ENCODE measurements at places on chromosomes 1 and 21.

- no peak for DNase-seq
Measured at GRCh38 chr1:165954940-165955339, 127.5 kb downstream of the UCK2 start.

GRCh38 chr21:37128076-37128475 lies 55.0 kb downstream of the TTC3 start:
- DNase-seq: peak; percentile 45

DNA sequence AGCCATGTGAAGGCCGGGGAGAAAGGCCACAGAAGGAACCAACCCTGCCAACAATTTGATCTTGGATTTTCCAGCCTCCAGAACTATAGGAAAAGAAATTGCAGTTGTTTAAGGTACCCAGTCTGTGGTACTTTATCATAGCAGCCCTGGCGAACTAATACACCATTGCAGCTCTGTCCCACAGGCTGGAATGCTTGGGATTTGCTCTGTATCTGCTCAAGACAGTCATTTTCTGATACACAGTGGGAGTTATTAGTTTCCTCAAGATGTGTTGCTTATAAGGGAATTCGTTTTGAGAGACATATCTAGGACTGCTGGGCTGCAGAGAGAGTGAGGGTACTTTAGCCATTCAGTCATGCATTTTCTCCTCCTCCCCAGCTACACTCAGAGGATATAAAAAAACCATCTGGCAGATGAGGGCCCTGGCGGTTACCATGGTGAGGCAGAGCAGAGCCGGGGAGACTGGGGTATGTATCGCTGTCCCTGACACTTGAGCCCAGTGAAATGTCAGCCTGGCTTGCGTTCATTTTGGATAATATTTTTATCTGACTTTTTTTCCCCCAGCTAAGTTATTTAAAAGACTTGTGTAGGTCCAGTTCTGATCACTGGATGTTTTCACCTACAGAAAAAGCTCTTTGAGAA lies 104.6 kb downstream of the DIRAS3 start:
- no peak for DNase-seq

DNA sequence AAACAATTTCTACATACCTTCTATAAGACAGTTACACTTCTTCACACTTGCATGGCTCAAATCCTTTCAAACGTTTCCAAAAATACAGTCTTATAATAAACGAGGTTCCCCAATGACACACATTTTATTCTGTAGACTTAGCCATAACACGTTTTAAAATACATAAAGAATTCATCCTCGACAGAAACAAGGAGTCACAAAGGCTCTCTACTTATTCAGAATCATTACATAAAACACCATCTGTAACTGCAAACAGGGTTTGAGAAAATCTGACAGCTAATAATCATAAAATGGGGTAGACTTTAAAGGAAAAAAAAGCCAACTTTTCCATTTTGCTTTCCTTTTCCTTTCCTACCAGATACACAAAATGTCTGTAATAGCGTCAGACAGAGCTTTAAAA lies 1.8 kb downstream of the PIK3R3 start:
- no peak for DNase-seq

GRCh38 chr1:107016376-107016978 lies 40.0 kb upstream of the PRMT6 start:
- DNase-seq: no peak

- no peak for DNase-seq
Measured at GRCh38 chr1:37860346-37860666, 914 bp upstream of the MTF1 start.

DNA sequence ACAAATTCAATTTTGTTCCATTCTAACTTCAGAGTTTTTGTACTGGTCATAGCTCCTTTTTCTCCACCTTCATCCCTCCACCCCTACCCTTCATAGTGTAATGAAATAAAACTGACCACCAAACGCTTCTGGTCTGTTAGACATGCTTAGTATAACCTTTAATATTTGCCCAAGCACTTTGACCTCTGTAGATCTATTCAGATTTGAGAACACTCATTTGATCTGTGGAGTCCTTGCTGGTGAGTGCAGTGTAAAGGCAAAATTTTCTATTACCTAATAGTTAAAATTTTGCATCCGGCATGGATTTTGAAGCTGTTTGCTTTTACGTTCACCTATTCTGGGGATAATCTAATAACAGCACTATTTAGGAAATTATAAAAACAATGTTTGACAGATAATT lies 41.2 kb downstream of the TMEM200B start:
- DNase-seq: no peak

DNA sequence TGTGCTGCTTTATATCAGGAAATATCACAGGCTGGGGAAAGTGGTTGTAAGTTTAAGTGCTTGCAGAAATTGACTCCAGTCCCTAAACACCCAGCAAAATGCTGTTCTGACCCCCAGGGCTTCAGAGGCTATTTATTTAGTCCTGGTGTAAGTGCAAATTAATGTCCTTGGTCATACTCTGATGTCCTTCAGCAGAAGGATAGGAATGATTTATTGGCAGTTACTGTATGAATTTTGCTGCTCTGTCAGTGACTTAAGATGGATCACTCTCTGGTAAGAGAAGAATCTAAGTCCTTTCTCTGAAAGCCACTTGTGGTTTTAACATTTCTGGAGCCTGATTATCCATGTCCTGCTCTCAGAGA lies 21.9 kb downstream of the FAM20B start:
- DNase-seq: no peak

- no peak for DNase-seq
Measured at GRCh38 chr1:9338397-9339246, 45.9 kb downstream of the SPSB1 start.

DNA sequence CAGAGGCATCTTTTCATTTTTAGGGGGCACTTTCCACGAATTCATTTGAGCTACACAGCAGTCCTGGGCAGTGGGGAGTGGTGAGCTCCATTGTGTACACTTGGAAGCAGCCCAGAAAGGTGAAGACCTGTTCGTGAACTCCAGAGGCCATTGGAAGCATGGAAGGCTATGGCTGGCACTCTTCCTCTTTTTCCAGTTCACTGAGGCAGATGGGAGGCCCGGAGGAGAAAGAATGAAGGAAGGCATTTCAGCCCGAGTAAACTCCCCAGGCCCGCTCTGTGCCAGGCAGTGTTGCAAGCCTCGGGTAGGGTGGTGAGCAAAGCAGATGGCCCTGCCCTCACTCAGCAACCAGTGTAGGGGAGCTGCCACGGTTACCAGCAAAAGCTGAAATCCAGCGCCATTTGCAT lies 673 bp upstream of the DHCR24 start:
- DNase-seq: peak; percentile 67

DNA sequence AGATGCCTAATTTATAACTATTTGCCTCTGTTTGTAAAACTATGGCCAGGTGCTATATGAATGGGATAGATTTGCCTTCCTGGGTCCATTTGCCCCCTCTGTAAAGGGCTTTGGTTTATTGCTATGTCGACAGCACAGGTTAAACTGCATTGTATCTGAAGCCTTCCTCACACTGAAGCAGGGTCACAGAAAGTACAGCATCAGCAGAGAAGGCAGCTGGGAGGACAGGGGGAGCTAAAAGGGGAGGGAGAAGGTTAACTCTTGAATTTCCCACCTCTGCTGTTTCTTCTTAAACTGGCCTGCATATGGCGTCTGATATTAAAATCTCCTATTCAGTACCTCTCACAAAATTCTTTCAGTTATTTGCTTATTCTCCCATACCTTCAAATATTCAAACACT lies 297.4 kb downstream of the TM2D1 start:
- DNase-seq: no peak

DNA sequence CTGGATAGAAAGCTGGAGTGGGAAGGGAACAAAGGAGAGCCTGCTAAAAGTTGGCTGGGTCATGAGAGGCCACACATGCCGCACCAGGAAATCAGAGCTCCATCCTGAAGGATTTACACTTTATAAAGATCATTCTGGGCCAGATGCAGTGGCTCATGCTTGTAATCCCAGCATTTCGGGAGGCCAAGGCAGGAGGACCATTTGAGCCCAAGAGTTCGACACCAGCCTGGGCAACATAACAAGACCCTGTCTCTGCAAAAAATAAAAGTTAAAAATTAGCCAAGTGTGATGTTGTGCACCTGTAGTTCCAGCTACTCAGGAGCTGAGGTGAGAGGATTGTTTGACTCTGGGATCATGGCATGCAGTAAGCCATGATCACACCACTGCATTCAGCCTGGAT lies 28.7 kb upstream of the RASAL2 start:
- no peak for DNase-seq

- no peak for DNase-seq
Measured at GRCh38 chr21:45289134-45289533, 1.4 kb upstream of the POFUT2 start.

DNA sequence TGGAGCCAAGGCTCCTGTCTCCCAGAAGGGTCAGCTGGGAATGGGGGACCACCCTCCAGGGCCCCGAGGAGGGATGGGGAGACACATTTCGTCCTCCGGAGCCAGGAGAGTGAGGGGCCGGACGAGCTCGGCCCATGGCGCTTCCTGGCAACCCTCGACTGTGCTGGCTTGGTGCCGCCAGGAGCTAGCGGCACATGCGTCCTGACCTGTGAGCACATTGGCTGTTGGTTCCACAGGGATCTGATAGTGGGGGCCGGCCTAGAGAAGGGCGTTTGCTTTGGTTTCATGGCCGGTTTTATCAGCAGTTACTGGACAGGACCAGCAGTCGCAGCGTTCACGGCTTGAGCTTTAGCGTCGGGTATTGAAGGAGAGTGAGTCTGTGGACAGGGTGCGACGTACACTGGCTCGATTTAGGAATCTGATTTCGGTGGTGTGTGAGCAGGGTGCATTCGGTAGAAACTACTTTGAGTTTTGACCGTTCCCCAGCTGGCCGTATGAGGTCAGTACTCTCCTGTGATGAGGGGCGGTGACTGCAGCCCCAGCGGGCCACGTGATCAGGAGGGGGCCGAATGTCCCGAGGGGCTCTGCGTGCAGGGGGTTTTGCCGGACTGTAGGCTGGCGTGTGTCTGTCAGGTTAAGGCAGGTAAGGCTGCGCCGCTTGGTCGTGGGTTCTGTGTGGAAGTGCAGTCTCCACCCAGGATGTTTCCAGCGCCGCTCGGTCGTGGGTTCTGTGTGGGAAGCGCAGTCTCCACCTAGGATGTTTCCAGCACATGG lies 18.7 kb downstream of the FAAP20 start:
- DNase-seq: no peak

DNA sequence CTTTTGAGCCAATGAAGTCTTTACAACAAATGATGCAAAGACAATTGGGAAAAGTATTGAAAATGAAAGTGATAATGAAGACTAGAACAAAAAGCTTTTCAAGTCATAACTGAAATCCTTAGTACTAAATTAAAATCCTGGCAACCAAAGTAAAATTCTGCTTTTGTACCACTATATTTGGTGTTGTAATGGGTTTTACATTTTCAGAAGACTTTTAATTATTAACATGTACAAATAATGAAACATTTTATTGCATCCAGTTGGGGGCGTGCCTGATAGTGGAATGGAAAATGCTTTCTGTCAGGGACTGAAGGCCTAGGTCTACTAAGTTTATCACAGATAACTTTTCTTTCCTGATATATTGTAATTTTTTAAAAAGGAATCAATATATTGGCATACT lies 89.4 kb downstream of the SDCCAG8 start:
- no peak for DNase-seq

DNA sequence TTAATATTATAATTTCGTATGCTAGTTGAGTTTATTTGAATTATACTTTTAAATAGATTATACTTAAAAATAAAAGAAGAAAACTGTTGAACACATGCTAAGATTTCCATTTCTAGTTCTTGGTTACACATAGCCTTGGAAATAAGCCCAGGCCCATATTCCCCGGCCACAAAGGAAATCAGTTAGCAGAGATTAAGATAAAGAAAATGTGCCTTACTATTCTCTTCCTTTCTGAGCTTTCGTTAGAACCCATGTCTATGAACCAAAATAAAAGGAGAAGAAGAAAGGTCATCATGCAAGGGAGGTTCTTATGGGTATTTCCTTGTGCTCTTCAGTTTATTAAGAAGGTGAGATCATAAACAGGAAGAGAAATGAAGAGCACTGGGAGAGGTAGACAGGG lies 32.3 kb upstream of the CRP start:
- no peak for DNase-seq

DNA sequence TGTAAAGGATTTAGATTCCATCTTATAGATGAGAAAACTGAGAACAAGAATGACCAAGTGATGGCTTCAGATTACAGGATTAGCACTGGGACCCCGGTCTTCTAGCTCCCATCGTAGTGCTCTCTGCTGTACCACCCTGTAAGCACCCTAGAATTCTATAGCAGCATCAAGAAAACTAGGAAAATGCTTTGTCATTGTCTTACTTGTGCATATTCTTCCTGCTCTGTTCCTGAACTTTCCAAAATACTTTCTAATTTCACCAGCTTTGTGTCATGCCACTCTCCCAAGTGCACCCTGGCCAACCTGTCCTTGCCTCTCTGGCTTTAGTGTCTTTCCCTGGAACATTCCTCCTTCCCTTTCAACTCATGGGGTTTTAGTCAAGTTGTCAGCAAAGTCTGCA lies 6.0 kb upstream of the KLHL20 start:
- DNase-seq: no peak

DNA sequence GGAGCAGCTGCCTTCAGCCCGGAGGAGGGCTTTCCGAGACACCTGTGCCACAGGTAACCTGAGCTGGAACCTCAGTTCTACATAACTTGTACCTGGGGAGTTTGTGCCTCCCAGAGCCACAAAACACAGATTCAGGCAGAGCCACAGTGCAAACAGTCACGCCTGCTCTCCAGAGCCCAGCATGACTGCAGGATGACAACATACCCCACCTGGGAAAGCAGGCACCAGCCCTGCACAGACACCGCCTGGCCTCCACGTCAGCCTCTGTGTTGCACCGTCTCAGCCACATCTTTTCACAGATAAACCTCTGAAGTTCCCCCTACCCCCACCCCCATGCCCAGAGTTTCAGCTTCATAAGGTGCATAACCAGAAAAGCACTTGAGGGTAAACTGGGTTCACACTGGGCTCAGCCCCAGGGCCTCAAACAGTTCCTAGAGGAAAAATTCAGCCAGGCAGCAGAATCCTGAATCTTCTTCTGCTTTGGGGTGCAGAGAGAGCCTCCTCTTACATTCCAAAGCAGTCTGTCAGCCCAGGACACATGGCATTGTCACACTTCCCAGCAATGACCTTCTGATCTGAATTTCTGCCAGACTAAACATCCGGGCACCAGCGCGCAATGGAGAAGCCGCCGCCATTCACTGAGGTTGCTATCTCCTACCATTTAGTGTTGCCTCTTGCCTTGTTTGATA lies 229.5 kb downstream of the TOMM20 start:
- peak; percentile 82 for DNase-seq

DNA sequence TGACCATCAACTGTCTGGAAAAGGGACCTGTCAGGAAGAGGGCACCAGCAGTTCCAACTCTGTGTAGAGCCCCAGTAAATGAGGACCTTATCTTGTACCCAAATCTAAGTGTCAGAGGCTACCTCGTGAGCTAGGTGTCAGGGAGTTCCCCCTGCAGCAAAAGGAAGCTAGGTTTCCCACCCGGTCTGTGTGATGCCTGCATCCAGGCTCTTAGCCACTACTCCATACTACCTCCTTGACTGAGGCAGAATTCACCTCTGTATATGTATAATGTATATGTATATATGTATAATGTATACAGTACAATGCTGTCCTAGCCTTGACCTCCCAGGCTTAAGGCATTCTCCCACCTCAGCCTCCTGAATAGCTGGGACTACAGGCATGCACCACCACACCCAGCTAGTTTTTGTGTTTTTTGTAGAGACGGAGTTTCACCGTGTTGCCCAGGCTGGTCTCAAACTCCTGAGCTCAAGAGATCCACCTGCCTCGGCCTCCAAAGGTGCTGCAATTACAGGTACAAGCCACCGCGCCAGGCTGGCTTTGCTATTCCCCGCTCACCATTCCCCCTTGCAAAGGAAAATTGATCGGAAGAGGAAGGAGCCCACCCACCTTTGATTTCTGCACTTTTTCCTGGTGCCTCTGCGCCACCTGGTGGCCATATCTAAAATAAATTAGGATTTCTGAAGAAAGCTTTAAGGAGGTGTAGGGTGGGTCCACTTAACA lies 15.7 kb upstream of the LUZP1 start:
- DNase-seq: no peak

- DNase-seq: no peak
Measured at GRCh38 chr1:154496383-154496782, 5.6 kb upstream of the TDRD10 start.

Measured in PC-9 (cell line).